ENCODE measurements at places on chromosomes 1 and 21. TPM values are rescaled to one million over a fixed set of nuclear protein-coding genes. Genes with fewer than 3 reads are reported as not detected.

The BMP8B gene
- 0.42 TPM for total RNA-seq

DNA sequence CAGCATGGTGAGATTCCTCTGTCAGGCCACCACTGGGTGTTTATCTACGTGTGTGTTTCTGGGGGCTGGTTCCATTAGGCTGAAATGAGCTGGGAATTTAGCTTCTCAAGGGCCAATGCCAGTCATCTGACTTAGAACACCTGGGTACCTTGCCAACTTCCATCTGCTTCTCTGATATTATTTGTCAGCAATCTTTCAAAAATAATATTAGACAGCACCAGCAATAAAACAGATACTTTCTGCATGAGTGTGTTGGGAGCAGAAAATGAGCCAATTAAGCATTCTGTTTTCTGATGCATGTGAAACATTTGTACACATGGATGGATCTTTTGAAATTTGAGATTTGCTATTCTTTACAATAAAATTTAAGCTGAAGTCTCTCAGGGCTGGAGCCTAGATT lies 124.1 kb downstream of the RYR2 start:
- no peak overlapping the region for H3K4me3 ChIP-seq
- H3K27ac ChIP-seq: no peak overlapping the region
- DNase-seq: no peak
- no peaks in the 10 kb centered on the region for H3K36me3 ChIP-seq
- H3K4me1 ChIP-seq: no peaks in the 10 kb centered on the region
- no peaks in the 10 kb centered on the region for H3K27me3 ChIP-seq

The KCNK1 gene
- 9.9 TPM for total RNA-seq

- H3K27me3 ChIP-seq: no peaks in the 10 kb centered on the region
- no peak for DNase-seq
- H3K27ac ChIP-seq: no peak overlapping the region
Observed at GRCh38 chr1:204725821-204726448, 40.4 kb upstream of the LRRN2 start.
